Pancreas (tissue), 10 donors: ENCODE measurements at places on chromosomes 1 and 21. TPM values are rescaled to one million over a fixed set of nuclear protein-coding genes. Genes with fewer than 3 reads are reported as not detected.

- no peak for DNase-seq
Observed at GRCh38 chr1:156081917-156082308, 352 bp downstream of the MEX3A start.

- peak; percentile 42 for DNase-seq
Observed at GRCh38 chr1:156499194-156499841, 1.3 kb downstream of the MEF2D start.

The MATN1 gene
- not detected for total RNA-seq

GRCh38 chr1:77779529-77780281 lies at the start of gene MIGA1:
MIGA1 (plus strand) TSS chr1:77779649; CDS start chr1:77783253, 3,604 bp downstream.
- peak; percentile 96 for DNase-seq

The HMCN1 gene
- total RNA-seq = 0.41 TPM

The FMOD gene
- 4.3 TPM for total RNA-seq

DNA sequence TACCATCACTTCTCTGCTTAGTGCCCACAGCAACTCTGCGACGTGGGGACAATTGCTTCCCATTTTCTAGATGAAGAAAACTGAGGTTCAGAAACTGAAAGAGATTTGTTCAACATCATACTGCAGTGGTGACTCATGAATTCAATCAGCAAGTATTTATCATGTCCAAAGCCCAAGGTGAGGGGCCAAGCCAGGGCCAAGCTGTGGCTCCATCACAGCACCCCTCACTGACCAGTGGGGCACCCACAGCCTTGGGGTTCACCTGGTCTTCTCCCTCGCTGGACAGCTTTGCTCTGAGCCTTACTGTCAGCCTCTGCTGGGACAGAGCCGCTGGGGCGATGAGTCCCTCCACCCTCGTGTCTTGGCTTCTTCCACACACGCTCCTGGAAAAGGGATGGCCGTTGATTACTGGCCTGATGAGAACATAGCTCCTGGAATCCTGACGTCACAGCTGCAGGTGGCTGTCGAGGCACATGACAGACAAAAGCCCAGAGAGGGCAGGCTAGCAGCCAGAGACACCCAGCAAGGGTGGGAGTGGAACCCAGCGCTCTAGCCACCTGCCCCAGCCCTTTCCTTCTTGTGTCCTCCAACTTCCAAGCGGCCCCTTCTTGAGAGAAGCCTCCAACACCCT lies 6.2 kb downstream of the EDN2 start:
- DNase-seq = no peak

The THEMIS2 gene
- total RNA-seq = 1.5 TPM

The SPATA46 gene
- total RNA-seq = not detected

DNA sequence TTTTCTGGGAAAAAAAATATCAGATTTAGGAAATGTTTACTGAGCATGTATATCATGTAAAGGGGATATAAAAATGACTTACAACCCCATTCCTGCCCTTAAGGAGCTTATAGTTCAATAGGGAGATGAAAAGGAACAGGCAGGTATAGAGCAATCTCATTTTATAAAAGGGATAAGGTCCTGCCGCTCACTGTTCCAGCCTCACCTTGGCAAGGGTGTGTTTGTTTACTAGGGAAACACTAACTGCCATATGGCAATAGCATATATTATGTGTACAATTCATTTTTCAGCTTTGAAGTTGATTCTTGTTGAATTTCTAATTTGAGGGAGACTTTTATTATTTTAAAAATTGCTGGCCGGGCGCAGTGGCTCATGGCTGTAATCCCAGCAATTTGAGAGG lies 25.5 kb downstream of the URB2 start:
- no peak for DNase-seq

The APP gene
- 194 TPM for total RNA-seq

DNA sequence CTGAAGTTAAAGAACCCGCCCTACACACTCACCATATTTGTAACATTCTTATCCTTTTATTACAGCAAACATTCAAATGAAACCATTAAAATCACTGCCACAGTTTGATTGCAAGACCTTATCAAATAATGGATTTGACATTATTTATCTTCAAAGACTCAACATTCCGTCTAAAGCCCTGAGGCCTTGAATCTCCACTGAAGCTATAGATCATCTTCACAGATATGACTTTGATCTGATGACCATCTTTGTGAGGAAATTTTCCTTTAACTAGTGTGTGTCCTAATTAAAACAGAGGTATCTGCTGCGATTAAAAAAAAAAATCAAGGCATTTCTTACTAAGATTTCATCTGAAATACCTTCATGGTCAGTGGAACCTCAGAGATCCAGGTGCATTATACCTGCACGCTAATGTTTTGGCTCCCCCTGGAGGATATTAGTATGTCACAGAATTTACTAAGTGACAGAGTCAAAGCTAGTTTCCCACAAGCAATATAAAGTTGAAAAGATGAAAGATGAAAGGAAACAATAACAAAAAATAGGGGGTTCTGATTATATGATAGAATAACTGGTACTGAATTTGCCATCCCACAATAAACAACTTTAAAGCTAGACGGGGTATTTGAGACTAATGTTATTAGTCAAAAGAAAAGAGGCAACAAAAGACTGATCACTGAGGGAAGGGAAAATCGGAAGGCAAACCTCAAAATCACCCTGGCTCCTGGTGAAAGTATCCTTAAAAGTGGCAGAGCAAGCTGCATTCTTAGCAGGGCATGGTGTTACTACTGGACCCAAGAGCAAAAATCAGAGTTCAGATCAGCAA lies 923.4 kb downstream of the NCAM2 start:
- DNase-seq = no peak

The ALX3 gene
- not detected for total RNA-seq

DNA sequence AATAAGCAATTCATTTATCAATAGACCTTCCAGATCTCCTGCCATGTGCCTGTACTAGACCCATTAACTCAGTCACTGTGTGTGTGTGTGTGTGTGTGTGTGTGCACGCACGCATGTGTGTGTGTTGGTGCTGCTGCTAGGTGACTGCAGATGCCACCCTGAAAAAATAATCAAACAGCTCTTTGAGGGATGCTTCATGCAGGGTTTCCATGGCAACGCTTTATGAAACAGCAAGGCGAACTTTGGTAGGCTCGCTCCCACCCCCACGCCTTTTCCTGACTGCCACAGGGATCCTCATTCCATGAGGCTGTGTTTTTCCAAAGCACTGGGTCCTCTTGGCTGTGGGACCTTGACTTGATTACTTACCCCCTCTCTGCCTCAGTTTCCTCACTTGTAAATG lies 94.0 kb downstream of the HMGB4 start:
- DNase-seq = no peak

DNA sequence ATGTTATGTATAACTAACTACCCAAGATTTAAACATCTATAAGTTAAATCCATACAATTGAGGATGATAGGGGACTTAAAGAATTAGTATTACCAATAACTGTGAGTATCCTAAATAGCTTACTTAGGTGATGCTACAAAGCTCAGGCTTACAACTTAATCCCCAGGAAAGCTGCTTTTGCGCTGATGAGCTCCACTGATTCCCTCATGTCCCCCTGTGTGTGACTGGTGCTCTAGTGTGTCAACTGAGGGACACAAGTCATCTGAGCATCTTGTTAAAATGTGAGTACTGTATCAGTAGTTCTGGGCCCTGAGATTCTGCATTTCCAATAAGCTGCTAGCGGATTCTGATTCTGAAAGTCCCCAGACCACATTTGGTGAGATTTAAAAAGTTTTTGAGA lies 1458.8 kb downstream of the MRPL39 start:
- DNase-seq = no peak

GRCh38 chr1:234987415-234988154 lies 141.1 kb downstream of the TOMM20 start:
- DNase-seq = peak; percentile 67

The DTL gene
- 0.38 TPM for total RNA-seq

The LCE1A gene
- not detected for total RNA-seq

The SLC9C2 gene
- total RNA-seq = 0.06 TPM

The SAMSN1 gene
- 0.56 TPM for total RNA-seq

DNA sequence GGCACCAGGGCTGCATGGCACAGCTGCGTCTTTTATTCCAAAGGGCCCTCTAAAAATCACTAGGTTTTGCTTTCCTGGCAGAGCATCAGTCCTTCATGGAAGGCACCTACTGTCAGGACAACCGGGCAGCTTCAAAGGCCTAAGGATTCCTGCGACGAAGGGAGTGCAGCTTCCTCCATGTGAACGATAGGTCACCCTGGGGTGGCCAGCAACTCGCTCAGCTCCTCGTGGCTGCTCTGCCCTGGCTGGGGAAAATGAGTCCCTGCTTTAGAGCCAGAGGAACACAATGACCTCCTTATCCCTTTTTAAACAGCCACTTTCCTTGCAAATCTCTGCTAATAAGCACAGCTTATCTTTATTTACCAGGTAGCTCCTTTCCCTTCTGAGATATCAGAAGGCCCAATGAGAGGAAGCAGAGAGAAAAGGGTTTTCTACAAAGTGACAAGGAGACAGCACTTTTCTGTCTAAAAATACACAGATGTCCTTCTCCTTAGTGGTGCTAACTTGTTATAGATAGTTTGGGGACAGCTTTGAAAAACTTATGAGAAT lies 71.6 kb upstream of the SMYD2 start:
- DNase-seq = no peak

- no peak for DNase-seq
Observed at GRCh38 chr1:216670118-216670883, 52.9 kb downstream of the ESRRG start.

The MEX3A gene
- 0.12 TPM for total RNA-seq

DNA sequence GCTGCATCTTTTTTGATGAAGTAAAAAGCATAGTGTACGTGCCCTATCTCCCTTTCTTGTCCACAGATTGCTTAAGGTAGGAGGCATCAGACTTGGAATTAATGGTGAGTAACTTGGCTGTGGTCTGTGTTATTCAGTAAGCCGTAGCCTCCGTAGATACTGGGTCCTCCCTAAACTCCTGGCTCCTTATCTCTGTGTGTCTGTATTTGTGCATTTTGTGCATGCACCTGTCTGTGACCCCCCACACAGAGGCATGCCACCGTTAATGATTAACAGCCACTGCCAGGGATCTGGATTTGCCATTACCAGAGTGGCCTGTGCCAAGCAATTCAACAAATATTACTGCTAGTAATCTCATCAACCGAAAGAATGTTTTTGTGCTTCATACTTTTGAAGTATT lies 31.9 kb downstream of the MAP3K21 start:
- peak; percentile 82 for DNase-seq

The IL19 gene
- not detected for total RNA-seq

The CELA3A gene
- total RNA-seq = 33,899 TPM

The CD1E gene
- total RNA-seq = 0.72 TPM

The LYPD8 gene
- total RNA-seq = not detected

The LMOD1 gene
- 1.2 TPM for total RNA-seq

DNA sequence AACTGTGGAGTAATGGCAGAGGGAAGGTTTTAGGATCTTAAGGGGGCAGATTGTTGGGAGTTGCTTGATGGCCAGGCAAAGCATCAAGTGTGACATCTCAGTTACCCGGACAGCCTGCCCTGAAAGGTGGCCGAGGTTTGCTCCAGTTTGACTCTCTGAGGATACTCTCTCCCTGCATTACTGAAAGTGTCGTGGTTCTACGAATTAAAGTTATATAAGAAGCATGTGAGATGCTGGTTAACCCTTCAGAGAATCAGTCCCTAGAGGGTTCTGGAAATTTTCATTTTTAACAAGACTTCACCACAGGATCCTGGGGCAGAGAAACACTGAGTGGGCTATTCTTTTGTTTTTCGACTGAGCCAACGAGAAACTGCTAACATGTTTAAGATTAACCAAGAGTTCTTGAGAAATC lies 689 bp upstream of the ZNF644 start:
- no peak for DNase-seq

DNA sequence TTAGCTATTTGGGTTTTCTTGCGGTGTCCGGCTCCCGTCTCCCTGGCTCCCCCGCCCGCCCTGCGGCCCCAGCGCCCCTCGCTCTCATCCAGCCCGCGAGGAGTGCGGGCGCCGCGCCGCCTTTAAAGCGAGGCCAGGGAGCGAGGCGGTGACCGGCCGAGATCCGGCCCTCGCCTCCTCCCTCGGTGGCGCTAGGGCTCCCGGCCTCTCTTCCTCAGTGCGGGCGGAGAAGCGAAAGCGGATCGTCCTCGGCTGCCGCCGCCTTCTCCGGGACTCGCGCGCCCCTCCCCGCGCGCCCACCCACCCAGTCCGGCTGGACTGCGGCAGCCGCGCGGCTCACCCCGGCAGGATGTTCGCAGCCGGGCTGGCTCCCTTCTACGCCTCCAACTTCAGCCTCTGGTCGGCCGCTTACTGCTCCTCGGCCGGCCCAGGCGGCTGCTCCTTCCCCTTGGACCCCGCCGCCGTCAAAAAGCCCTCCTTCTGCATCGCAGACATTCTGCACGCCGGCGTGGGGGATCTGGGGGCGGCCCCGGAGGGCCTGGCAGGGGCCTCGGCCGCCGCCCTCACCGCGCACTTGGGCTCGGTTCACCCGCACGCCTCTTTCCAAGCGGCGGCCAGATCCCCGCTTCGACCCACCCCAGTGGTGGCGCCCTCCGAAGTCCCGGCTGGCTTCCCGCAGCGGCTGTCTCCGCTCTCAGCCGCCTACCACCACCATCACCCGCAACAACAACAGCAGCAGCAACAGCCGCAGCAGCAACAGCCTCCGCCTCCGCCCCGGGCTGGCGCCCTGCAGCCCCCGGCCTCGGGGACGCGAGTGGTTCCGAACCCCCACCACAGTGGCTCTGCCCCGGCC lies 492 bp downstream of the HLX start:
- peak; percentile 74 for DNase-seq

The CR1L gene
- total RNA-seq = not detected

The NPR1 gene
- total RNA-seq = 3.9 TPM

The FAM78B gene
- total RNA-seq = 0.66 TPM

The MROH7 gene
- 0.38 TPM for total RNA-seq

DNA sequence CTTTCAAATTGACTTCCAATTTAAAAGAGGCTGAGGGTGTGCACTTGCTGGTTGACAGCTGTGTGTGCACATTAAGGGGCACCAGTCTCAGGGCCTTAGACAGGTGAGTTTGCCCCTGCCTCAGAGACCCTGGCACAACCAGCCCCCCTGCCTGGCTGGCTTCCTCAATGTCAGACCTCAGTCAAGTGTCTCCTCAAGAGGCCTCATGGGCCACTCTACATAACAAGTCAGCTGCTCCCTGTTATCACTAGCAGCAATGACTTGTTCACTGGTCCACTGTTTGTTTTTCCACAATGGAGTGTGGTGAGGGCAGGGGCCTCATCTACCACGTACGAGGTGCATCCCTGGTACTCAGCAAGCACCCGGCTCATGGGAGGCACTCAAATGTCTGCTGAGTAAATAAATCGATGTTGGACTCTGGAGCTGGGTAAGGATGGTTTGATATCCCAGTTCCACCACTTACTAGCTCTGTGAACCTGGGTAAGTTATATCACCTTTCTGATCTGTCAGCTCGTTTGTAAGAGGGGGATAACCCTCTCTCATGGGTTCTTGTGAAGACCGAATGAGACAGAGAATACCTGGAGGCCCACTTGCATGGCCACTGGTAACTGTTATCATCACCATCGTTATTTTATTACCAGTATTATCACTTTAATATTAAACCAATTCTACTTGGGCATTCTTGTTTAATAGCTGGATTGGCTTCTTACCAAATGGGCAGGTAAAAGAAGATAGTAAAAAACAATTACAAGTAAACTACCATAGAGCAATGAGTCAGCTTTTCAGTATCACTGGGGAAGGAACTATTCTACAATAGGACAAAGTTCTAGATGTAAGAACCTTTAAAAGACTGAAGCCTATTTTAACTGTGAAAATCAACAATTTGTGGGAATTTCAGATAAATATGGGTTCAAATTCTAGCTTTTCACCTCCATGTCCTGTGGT lies 64.6 kb downstream of the SLC66A1 start:
- no peak for DNase-seq

The NGF gene
- 0.25 TPM for total RNA-seq
